ENCODE measurements at places on chromosomes 13 and 19.

- no peak for DNase-seq
These were observed 47.6 kb downstream of the CHST8 start for GRCh38 chr19:33669376-33669775.

GRCh38 chr19:48511800-48512503 lies at the start of gene LMTK3:
Gene LMTK3 (minus strand): TSS chr19:48511835. CDS start chr19:48511576, 259 bp downstream.
- peak; percentile 85 for DNase-seq

GRCh38 chr19:9622531-9622930 lies 1.5 kb upstream of the ZNF561 start:
- no peak for DNase-seq

- DNase-seq: peak; percentile 46
These were observed 2.0 kb upstream of the ARHGAP45 start for GRCh38 chr19:1064661-1065605.

DNA sequence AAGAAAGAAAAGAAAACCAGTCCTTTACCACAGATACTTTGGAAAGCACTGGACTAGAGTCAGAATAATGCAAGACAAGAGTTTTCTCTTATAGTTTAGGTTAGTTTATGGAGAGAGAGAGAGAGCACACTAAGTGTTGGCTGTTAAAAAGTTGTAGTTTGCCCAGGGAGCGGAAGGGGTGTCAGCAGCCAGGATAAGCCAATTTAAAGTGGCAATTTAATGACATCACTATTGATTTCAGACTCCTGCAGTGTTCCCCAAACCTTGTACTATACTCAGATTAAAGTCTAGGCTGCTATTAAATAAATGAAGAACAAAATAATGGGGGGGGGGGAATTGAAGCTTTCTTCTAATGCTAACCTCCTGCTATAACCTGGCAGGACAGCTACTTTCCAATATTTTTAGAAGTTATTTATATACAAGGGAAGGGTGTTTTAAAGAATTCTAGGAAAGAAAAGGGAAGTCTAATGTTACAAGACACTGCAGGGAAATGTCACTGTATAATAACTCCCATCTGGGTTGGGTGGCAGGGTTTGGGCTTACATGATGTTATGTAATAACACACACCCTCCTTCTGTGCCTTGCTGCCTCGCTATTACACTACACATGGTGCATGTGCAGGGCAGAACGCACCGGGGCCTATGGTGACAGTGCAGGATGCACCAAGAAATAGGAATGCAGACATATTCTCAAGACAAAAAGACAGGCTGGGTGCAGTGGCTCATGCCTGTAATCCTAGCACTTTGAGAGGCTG lies 19.9 kb downstream of the TPT1 start:
- no peak for DNase-seq

- DNase-seq: no peak
These were observed 8.8 kb downstream of the IGFLR1 start for GRCh38 chr19:35733180-35734125.

DNA sequence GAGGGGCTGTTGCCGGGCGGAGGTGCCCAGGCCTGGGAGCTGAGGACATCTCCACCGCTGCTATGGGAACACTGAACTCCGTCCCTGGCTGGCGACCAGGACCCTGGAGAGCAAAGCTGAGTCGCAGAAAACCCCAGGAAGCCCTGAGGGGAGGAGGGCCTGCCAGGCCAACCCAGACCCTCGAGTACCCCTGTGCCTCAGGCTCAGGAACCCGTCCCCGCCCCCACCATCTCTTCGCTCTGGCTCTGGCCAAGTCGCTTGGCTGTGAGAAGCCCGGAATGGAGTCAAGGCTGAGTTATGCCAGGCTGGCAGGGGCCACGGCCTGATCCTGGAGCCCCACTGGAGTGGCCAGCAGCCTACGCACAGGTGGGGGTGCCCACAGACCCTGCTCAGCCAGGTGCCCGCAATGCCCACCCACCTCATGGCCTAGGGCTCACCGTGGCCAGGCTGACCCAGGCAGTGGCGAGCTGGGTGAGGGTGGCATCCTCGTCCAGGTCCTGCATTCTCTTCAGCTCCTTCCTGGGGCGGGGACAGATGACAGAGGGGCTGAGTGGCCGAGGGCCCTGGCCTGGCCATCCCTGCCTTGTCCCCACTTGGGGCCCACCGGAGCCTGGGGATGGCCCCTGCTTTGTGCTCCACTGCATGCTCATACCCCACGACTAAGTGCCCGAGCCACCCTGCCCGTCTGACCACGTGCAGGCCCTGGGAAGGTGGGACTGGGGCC lies 8.5 kb upstream of the CERS1 start:
- DNase-seq: no peak
